ENCODE measurements at places on chromosomes 11 and 22.
A peak's percentile ranks its signal among the peaks of the same experiment; 100 is the strongest.

DNA sequence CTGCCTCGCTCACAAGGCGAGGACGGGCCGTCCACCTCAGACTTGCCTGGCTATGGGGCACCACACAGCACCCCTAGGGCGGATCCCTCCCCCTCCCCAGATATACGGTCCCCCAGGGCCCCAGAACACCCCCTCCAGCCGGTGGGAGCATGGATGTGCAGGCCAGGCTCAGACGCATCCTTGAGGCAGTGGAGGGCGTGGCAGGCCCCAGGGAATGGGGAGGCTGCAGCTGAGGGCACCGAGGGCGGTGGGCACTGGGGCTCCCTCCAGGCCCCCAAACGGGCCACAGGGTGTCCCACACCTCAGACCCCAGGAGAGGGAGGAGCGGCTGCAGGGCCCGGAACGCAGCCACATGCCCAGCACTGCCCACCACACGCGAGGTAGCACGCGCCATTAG is 12.1 kb downstream of the TTLL8 start:
- no peak for DNase-seq

DNA sequence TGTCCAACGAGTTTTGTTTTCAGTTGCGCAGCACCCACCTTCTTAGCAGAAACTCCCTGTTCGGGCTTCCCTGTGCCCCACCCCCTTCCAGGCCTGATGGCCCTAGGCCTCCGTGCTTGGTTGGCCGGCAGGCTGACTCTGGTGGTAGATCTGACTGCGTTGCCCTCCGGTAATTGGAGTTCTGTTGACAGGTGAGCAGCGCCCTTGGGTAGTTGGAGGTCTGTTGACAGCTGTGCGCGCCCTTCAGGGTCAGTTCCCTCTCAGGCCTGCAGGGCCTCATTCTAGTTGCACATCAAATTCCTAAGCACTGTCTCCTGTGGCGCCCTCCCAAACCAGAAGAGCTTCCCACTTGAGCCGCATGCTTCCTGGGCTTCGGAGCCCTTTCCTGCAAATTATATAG is 776 bp downstream of the DGCR6 start:
- DNase-seq, result no peak

- DNase-seq, result no peak
Measured at GRCh38 chr22:25348391-25348790, 129.0 kb downstream of the CRYBB2 start.

DNA sequence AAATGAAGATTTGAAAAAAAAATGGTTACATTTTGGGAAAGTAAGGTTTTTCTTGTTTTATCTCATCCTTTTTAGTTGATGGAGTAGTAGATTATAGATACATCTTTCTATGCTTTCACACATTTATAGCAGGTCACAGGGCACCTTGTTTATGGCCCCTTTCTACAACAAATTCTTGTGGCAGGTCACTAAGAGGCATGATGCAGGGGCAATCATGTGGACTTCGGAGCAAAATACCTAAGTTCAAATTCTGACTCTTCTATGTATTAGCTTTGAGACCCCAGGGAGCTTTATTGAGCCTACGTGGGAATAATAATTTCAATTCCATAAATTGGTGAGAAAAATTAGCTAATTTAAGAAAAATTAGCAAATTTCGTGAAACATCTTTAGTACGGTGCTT is 177.4 kb downstream of the DSCAML1 start:
- DNase-seq, result no peak

DNA sequence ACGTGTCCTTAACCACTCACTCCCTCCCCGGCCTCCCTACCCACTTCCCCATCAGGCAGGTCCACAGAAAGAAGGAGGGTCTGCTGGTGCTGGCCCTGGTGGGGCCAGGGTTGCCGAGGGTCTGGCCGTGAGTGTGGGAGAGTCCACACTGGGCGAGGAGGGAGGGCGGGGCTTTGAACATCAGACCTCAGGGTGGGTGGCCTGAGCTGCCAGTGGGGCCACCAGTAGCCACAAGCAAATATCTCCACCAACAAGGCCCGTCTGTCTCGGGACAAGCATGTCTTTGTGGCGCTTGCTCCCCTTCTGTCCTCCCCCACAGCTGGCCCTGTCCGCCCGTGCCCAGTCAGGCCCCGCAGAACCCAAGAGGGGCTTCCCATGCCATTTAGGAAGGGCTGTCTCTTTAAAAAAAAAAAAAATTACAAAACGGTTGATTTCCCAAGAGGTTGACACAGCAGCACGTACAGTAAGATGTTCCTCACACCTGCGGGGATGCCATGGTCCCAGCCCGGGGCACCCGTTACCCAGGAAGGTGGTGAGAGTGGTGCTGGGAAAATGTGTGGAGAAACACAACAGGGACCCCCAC is 17.7 kb upstream of the TALDO1 start:
- DNase-seq, result no peak

DNA sequence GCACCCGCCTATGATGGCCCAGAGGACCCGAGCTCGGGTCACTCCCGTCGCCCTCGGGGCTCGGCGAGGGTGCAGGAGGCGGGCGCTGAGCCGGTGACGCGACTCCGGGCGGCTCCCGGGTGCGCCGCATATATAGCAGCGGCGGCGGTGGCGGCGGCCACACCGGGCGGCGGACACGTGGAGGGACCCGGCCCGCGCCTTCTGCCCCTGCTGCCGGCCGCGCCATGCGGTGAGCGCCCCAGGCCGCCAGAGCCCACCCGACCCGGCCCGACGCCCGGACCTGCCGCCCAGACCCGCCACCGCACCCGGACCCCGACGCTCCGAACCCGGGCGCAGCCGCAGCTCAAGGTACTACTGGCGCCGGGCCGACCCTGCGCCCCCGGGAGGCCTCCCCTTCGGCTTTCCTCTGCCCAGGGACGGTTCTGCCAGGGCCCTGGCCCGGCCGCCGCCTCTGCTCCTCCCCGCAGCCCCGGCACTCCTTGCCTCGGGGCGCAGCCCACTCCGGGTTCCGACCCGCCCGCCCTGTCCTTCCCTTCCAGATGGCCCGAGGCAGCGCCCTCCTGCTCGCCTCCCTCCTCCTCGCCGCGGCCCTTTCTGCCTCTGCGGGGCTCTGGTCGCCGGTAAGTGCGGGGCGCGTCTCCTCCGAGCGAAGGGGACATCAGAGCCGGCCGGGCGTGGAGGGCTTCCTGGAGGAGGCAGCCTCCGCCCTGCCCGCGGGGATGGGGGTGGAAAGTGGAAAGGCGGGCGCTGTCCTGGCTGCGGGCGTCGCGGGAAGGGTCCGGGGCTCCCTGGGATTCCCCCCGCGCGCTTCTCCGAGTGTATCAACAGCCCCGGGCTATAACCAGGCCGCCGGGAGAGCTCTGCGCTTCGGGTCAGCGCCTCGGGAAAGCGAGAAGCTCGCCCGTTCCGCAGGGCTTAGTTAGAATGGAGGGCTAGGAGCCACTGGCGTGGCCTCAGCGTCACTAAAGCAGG is at the start of gene GAL:
Gene GAL (plus strand): TSS at position 160 of the 972 bp plus-strand sequence. CDS start 380 bp downstream, at position 540.
- no peak for DNase-seq

GRCh38 chr22:41535244-41535643 is 9.0 kb downstream of the POLR3H start:
- no peak for DNase-seq

GRCh38 chr11:45518833-45519535 is 146.4 kb downstream of the CHST1 start:
- DNase-seq, result no peak

- no peak for DNase-seq
Measured at GRCh38 chr11:90120191-90120590, 14.3 kb upstream of the NAALAD2 start.

DNA sequence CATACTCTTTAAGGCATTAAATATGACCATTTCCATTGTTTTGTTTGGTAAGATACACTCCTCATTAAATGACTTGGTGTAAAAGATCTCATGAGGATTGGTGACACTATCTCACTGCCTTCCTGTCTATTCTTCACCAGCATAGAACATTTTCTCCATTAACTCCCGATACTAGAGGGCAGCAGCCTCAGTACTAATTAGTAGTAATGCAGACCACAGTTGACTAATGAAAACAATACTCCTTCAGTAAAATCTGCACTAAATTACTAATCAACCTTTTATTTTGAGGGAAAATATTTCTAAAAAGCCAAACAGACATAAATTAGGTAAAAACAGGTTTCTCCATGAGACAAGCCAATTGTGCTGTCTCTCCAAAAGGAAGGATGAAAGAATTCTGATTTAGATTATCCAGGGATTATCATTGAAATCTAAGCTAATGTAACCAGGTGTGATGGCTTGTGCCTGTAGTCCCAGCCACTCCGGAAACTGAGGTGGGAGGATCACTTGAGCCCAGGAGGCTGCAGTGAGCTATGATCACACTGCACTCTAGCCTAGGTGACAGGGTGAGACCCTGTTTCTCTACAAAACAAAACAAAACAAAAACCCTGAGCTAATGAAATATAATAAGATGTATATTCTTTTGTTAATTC is 9.4 kb downstream of the PGM2L1 start:
- peak; percentile 75 for DNase-seq

DNA sequence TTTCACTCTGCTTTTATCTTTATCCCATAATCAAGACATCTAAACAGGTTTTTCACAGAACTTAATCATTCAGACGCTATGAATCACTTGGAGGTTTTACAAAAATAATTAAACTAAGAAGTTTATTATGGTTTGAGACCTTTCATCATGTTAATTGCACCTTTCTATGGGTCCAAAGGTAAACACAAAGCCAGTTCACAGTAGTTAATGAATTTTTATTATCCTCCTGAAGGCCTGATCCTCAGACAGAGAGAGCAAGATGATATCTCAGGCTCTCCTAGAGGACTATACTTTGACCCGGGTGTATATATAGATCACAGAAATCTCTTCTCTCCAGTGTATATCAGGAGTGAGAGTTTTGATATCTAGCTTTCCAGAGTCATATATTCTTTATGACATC is 1044.3 kb upstream of the RAG2 start:
- DNase-seq, result no peak

- peak; percentile 81 for DNase-seq
Measured at GRCh38 chr22:50250555-50251476, at the start of gene HDAC10. TSS of gene HDAC10 (minus strand) at chr22:50251265. CDS start at chr22:50251032, 233 bp downstream.

GRCh38 chr22:27512283-27512761 is 289.2 kb downstream of the MN1 start:
- no peak for DNase-seq

DNA sequence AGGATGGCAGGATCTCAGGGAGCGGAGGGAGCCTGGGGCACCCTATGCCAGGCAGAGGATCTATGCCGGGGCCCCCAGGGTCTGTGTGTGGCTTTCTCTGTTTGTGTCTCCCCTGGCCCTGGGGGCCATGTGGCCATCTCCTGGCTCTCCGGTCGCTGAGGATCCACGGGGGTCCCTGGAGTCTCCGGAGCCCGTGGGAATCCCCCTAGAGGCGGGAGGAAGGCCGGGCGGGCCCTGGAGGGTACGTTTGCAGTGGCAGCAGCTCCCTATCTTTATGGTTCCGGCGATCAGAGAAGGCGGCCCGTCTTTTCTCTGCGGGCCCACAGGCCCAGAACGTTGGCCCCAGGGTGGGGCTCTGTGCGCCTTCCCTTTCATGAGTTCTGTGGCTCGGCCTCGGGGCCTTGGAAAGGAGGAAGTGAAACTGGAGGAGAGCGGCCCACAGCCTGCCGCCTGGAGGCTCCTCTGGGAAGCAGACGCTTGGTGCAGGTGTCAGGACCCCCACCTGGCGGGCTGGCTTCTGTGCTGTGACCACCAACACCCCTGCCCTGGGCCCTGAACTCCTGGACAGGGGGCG is 82.1 kb downstream of the KCNQ1 start:
- no peak for DNase-seq

DNA sequence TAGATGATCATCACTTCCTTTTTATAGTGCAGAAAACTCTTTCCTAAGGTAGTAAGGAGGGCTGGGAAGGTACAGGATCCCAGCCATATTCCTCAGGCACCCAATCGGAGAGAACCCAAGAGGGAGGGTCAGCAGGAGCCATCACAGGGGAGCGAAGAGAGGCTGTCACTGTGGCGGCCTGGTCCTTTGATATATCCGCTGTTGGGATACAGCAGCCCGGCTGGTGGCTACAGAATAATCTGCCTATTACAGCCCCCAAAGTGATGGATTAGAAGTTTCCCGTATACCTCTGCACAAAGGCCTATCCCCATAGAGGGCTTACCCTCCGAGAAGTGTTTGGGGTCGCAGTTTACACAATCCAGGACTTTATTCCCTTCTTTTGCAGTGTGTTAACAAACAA is 48.5 kb downstream of the OR4D9 start:
- DNase-seq, result no peak

GRCh38 chr22:46843821-46844255 is 81.4 kb downstream of the TBC1D22A start:
- DNase-seq, result no peak

DNA sequence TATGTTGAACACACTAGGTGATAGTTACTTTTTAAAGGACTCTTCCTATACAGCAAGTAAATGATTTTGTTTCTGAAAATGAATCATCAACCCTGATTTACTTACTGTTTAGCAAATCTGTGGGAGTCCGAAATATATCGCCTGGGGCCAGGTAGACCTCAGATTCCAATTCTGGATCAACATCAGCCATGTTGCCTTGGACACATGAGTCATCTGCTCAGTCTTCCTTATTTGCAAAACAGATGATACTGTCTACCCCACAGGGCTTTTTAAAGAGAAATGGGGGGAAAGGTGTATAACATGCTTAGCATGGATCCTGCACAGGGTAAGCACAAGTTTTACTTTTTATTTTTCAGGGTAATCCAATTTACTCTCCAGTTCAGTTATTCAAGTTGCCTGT is 324.2 kb downstream of the TENM4 start:
- no peak for DNase-seq

DNA sequence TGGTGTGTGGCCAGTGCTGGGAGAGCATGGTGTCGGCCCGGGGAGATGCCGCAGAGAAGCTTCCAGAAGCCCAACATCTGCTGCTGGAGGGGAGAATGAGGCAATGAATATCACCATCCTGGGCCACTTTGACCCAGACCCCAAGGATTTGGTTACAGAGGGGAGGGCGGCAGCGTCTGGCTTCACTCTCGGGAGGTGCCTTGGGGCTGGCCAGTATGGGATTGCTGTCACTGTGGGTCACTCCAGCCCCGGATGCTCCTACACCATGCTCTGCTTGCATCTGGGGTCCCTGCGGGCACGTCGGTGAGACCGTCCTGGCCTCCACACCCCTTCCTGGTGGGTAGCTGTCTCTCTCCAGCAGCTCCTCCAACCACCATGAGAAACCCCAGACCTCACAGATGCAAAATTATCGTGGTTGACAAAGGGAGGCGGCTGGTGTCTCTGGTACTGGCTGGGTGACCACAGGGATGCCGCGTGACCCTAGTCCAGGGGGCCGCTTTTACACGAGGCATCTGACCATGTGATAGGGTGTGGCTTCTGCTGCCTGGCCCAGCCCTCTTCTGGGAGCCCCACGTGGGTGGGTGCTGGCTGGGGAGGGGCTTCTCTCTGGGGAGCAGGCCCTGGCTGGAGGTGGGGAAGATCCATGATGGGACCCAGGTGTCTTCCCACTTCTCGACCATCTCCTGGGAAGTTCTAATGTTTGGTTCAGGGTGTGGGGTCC is 5.7 kb downstream of the KCNQ1 start:
- no peak for DNase-seq

- DNase-seq, result no peak
Measured at GRCh38 chr11:77397631-77398030, 76.3 kb downstream of the PAK1 start.

GRCh38 chr11:106920899-106921509 is 97.3 kb downstream of the GUCY1A2 start:
- no peak for DNase-seq
